ENCODE measurements at places on chromosomes 16 and 17.

DNA sequence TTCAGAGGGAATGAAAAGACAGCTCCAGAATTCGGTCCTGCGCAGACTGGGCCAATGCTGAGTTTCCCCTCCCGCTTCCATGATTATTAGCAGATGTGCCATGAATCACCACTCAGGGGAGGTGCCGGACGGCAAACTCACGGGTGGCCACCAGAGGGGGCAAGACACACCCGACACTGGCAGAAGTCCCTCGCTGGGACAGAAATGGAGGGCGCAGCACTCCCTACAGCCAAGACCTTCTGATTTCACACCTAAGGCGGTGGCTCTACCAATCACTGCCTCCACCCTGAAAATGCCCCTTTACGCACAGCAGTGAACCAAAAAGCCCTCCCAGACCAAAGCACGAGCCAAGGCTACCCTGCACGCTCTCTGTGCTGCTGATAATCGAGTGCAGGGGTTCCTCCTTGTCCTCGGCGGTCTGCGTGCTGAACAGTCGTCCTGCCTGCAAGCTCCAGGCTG, 26.8 kb downstream of the TRAP1 start:
- DNase-seq = peak; percentile 39

GRCh38 chr17:8697323-8697741, 47.3 kb downstream of the CCDC42 start:
- no peak for DNase-seq

- DNase-seq = no peak
Measured at GRCh38 chr16:1785846-1786170, 3.0 kb downstream of the NUBP2 start.

GRCh38 chr17:74088285-74088933, 115.1 kb upstream of the RPL38 start:
- DNase-seq = no peak

DNA sequence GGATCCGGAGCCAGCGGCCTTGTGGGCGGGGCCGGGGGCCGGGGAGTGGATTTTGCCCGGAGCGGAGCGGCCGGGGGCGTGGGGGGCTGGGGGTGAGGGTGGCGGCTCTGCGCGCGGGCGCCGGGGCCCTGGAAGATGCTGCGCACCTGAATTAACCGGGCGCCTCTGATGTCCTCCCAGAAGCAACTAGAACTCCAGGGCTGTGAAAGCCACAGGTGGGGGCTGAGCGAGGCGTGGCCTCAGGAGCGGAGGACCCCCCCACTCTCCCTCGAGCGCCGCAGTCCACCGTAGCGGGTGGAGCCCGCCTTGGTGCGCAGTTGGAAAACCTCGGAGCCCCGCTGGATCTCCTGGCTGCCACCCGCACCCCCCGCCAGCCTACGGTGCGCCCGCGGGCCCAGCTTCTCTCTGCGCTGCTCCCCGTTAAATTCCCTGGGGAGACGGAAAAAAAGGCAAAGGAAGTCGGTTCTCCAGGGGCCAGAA, 549 bp downstream of the SLC26A11 start:
- no peak for DNase-seq

DNA sequence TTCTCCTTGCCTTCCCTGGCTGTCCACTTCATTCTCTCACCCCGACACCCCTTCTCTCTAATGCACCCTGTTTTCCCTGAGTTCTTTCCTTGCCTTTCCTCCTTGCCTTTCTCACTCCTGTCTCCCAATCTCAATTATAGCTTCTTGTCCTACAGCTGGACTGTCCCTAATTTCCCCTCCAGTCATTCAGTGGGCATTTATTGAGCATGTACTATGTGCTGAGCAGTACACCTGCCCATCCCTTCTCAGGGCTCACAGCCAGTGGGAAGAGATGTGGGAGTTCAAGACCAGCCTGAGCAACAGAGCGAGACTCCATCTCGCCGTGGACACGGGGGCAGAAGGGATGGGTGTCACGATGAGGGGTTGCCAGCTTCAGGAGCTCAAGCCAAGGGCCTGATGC, 5.8 kb downstream of the ATP2A1 start:
- no peak for DNase-seq
